ENCODE measurements at places on chromosomes 7 and 10.
A peak's percentile ranks its signal among the peaks of the same experiment; 100 is the strongest.

DNA sequence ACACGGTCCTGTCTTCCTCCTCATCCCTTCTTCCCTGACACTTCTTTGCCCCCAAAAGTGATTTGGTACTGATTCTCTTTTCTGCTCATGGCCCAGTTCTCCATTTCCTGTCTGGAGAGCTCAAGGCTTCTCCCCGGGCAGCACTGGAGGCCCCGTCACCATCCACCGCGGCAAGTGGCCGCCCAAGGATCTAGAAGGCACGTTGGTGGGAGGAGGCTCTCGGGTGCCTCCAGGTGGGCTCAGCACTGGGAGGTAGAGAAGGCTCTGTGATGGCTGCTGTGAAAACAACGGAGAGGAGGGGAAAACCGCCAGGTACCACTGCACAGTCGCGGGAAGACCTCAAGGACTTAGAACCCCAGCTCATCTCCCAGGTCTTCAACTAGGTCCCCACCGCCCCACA lies 134.4 kb downstream of the NEURL1 start:
- H3K4me1 ChIP-seq, result no peaks in the 10 kb centered on the region
- no peak overlapping the region for H3K27ac ChIP-seq
- no peak overlapping the region for H3K4me3 ChIP-seq

- H3K27ac ChIP-seq, result no peak overlapping the region
- peak; percentile 65 for DNase-seq
- H3K27me3 ChIP-seq, result peaks cover 14% of the 10 kb centered on the region
- H3K36me3 ChIP-seq, result no peaks in the 10 kb centered on the region
- peak overlapping the region; percentile 82 for H3K4me3 ChIP-seq
- peaks cover 23% of the 10 kb centered on the region for H3K4me1 ChIP-seq
Measured at GRCh38 chr10:71213127-71213621, 804 bp downstream of the UNC5B start.

GRCh38 chr10:130455791-130456190 lies 319.6 kb downstream of the GLRX3 start:
- no peak overlapping the region for H3K4me3 ChIP-seq
- no peaks in the 10 kb centered on the region for H3K36me3 ChIP-seq
- no peaks in the 10 kb centered on the region for H3K27me3 ChIP-seq
- peak; percentile 4 for DNase-seq

DNA sequence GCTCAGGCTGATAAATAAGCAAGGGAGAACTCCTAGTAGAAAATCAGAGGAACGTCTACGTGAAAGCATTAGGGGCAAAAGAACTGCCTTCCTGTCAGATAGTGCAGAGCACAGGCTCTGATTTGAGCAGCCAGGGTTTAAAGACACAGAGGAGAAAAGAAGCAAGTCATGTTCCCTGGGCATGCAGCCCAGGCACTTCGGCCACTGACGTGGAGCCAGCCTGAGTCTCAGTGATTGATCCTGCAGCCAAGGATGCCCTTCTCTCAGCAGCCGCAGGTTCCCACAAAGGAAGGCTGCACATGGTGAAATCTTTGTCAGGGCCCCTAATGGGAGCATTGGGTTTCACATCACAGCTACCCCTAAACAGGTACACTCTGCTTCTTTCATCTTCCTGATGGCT lies 161.7 kb upstream of the HPS1 start:
- no peaks in the 10 kb centered on the region for H3K27me3 ChIP-seq
- H3K4me1 ChIP-seq, result no peaks in the 10 kb centered on the region
- DNase-seq, result no peak

GRCh38 chr10:48900371-48900801 lies 39.3 kb downstream of the LRRC18 start:
- no peaks in the 10 kb centered on the region for H3K27me3 ChIP-seq
- no peaks in the 10 kb centered on the region for H3K4me1 ChIP-seq
- H3K4me3 ChIP-seq, result no peak overlapping the region
- no peak overlapping the region for H3K27ac ChIP-seq

DNA sequence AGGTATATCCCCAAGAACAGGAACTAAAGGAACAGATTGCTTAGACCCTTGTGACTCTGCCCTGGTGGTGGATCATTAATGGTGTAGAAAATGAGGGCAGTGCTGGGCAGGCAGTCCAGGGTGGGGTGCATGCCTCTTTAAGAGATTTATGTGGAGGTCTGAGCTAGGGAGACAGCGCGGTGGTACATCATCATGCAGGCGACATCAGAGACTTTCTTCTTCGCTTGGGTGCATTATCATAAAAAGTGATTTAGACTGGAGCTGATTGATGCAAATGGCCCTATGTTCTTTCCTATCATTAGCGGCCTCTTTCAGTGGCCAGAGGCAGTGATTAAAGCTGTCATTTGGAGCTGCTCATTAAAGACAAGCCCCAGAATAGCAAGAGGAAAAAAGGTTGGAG lies 519.1 kb upstream of the GALNT17 start:
- H3K27ac ChIP-seq, result no peak overlapping the region
- H3K36me3 ChIP-seq, result no peaks in the 10 kb centered on the region
- no peaks in the 10 kb centered on the region for H3K4me1 ChIP-seq
- H3K4me3 ChIP-seq, result no peak overlapping the region
- H3K27me3 ChIP-seq, result no peaks in the 10 kb centered on the region
